Fibroblast of skin of abdomen (primary cell): ENCODE measurements at places on chromosomes 6 and 20.

DNA sequence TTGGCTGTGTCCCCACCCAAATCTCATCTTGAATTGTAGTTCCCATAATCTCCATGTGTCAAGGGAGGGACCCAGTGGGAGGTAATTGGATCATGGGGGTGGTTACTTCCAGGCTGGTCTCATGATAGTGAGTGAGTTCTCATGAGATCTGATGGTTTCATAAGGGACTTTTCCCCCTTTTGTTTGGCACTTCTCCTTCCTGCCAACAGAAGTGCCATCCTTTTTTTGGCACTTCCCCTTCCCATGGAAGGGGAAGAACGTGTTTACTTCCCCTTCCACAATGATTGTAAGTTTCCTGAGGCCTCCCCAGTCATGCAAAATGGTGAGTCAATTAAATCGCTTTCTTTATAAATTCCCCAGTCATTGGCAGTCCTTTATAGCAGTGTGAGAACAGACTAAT, 18.0 kb upstream of the PI3 start:
- no peak for DNase-seq

- no peak for DNase-seq
These were observed 6.0 kb upstream of the RAB44 start for GRCh38 chr6:36691612-36692011.

DNA sequence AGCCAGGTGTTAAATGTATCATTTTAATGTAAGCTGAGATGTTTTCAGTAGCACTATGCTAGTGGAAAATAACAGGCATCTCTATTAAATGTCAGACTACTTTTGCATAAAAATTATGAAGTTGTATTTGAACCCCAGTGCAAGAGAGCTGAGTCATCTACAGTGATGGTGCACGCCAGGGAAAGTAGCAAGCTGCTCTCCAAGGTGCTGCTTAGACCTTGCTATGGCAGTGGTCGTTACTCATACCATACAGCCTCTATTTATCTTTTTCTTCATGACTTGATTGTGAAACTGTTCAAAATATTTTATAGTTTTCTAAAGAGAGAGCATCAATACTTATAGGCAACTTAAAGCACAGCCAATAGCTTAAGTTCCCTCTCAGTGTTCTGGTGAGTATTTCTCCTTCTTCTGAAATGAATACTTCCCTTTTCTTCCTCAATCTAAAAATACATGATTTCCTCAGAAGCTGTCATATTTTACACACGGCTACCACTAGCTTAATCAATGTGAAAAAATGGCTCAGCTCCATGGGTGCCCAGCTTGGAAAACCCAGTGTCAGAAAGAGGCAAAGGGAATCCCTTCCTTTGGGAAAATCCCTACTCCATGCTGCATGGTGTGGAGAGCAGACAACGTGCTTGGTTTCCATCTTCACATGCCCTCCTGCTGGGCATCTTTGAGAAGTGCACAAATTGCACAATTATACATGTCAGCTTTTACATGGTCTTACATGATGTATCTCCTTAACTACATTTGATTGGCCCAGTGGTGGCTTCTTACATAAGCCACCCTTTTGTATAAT, 105.6 kb downstream of the ELOVL4 start:
- no peak for DNase-seq

DNA sequence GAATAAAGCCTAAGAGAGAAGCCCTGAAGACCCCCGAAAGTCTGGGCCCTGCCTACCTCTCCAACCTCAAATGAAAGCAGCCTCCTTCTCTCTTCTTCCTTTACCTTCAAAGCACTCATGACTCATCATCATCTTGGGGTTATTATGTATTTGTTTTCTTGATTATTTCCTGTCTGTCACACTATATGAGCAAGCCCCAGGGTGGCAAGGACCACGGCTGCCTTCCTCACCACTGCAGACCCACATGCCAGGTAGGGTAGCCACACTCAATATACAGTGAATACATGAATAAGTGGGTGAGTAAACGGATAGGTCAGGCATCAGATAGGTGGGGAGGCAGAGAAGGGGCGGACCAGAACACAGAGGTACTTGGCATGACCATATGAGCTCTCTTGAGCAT, 8.8 kb downstream of the WFDC3 start:
- DNase-seq = no peak

- no peak for DNase-seq
These were observed 751.4 kb upstream of the DEFB115 start for GRCh38 chr20:30506100-30506499.

DNA sequence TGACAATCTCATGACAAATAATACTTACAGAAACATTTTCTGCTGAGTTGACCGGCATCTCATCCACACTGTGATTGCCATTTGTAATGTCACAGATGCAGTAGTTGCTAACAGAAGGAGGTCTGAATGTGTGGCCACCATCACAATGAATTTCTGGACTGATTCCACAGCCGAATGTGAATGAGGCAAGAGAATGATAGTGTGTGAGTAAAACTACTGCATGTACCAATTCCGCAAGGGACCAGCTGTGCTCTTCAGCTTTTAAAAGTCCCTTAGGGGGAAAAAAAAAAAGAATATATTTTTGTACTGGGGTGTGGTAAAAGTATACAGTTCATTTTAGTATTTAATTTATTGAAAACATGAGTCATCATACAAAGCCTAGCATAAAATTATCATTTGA, 96.2 kb downstream of the SESN1 start:
- no peak for DNase-seq

- no peak for DNase-seq
These were observed 869 bp upstream of the CST5 start for GRCh38 chr20:23880417-23880816.

DNA sequence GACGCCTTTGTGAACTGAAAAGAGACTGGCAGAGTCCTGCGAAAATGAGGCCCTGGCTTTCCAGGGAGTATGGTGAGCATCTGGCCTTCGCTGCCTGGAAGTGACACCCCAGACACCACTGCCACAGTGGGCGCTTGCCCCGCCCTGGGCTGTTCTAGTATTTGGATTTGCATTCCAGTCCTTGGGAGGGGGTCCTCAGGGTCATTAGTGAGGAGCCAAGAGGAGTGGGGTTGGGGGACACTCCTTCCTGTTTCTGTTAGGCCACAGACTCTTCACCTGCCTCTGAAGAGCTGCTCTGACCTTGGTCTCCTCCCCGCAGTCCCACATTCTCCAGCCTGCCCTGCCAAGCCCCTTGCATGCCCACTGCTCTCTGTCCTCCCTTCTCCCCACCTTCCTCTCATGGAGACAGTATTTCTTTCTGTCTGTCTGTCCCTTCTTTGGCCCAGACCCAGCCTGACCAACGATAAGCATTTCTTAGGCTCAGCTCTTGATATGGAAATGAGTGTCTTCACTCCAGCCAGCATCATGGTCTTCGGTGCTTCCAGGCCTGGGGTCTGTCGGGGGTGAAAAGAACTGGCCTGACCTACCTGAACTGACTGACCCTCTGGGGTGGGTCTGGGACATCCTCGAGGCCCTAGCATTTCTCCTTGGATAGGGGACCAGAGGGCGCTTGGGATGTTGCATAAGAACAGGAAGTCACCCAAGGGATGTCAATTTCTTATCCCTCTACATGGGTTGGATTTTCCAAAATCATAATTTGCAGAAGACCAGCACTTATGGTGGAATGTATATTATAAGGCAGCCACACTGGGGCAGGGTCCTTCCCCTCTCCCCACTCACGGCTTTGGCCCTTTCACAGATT, 19.4 kb downstream of the SLC9A8 start:
- no peak for DNase-seq

GRCh38 chr20:53490620-53491019, 103.0 kb downstream of the ZNF217 start:
- DNase-seq = no peak

- no peak for DNase-seq
These were observed 64.5 kb downstream of the BFSP1 start for GRCh38 chr20:17466641-17467040.

GRCh38 chr6:52900536-52900935, 9.0 kb downstream of the GSTA3 start:
- DNase-seq = no peak

GRCh38 chr6:130841128-130841728, 14.0 kb downstream of the SMLR1 start:
- peak; percentile 24 for DNase-seq

- no peak for DNase-seq
These were observed 5.9 kb downstream of the DEFB118 start for GRCh38 chr20:31374346-31374745.

GRCh38 chr20:35077872-35078271, 14.7 kb downstream of the TRPC4AP start:
- DNase-seq = no peak

GRCh38 chr20:46545827-46546138, 4.7 kb downstream of the OCSTAMP start:
- no peak for DNase-seq

- peak; percentile 25 for DNase-seq
These were observed 51.4 kb upstream of the SAYSD1 start for GRCh38 chr6:39166189-39166911.
